Non-pigmented ciliary epithelial cell (primary cell): ENCODE measurements at places on chromosomes 11 and 22.
A peak's percentile ranks its signal among the peaks of the same experiment; 100 is the strongest.

GRCh38 chr11:43988040-43988817, 45.8 kb downstream of the C11orf96 start:
- DNase-seq: no peak

- DNase-seq: no peak
Observed at GRCh38 chr22:47914481-47915097, 1152.1 kb downstream of the TBC1D22A start.

- peak; percentile 42 for DNase-seq
Observed at GRCh38 chr22:37933711-37934376, 19.6 kb downstream of the C22orf23 start.

DNA sequence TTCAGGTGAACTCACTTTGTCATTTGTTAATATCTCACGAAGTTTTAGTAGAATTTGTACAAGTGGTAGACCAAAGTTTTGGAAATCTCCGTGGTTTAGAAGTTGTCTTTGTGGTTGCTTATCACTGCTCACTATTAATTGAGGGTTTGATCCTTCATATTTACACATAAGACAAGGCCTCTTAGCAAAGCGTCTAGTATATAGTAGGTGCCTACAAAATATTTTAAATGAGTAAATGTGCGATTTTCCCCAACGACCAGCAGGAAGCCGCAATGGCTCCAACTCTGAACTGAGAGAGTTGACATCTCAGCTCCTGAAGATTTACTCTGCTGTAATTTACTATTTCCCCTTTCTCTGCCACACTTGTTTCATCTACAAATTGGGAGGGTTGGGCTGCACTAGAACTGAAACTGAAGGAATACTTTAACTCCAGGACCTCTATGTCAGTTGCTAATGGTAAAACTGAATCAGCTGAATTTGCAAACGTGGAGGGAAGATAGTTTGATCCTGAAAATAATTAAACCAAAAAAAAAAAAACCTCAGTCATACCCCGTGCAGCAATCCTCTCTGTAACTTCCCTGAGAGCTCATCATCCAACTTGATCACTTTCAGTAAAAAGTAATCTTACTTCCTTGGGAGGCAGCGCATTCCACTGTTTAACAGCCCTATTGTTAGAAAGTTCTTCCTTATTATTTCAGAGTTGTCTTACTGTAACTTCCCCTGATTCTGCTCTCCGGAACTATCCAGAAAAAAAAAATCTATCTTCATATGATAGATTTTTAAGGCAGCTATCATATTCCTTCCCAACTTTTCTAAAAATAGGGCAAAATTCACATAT, 1.3 kb upstream of the SBF2 start:
- no peak for DNase-seq

GRCh38 chr22:26609287-26609686, 8.5 kb downstream of the CRYBB1 start:
- no peak for DNase-seq

GRCh38 chr11:106399076-106399511, 321.6 kb downstream of the AASDHPPT start:
- DNase-seq: peak; percentile 99

DNA sequence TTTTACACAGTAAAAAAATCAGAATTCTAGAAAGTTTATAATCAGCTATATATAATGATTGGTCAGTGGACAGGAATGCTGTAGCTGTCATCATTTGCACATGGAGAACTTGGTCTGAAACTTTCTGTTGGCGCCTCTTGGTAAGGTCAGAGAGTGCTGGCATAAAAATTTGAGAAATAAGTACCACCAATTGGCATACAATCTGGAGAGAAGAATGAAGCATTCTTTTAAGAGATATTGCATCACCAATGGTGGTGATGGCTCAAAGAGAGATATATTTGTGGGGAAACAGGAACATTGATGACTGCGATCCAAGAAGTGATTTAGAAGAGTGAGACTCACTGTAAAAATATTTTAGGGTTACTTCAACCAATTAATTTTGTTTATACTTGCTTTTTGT, 19.8 kb upstream of the OOSP1 start:
- DNase-seq: no peak

DNA sequence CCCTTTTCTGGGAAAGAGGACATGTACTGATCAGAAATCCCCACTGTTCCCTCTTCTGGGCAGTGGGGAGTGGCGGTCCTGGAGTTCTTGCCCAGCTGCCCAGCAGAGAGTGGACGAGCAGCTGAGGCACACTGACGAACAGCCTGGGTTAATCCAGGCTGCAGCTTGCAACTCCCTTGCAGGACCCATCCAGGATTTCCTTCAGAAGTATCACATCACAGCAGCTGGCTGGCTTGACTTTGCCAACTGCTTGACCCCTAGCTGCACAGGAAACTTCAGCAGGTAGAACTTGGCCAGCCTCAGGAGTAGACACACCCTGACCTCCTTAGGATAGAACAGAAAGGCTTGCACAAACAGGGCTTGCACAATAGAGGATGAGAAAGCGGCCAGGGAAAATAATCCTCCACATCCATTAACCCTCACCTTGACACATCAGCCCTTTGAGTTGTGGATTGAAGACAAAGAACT, 27.9 kb upstream of the FZD4 start:
- DNase-seq: no peak

DNA sequence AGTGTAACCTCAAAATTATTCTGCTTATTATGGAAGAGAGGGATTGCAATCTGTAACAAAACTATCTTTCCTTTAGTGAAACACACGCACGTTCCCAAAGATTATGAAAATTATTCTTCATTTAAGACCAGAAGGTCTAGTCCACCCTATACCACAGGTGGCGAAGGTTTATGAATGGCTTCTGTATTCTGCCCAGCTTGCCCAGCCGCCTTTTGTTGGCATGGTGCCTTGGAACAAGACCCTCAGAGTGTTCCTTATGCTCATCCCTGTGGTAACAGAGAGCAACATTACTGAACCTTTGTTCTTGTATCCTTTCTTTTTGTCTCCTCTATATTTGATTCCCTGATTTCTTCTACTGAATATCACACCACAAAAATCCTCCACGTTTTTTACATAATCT, 116.4 kb downstream of the FAR1 start:
- no peak for DNase-seq

DNA sequence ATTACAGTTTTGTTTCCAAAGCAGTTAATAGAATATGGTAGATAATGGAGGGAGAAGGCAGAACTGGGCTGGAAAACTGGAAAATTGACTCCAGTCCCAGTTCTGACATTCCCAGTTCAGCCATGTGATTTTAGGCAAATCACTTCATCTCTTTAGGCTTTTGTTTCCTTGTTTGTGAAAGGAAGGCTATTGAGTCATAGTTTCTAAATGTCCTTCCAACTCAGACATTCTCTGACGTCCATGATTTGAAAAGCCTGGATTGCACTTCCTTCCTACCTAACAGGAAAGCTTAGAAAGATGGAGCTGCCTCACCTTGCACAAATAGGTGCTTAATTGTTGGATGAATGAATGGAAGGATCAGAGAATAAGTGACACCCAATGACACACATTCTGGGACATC, 19.8 kb upstream of the GALNT18 start:
- DNase-seq: no peak
